ENCODE measurements at places on chromosomes 16 and 17.
A peak's percentile ranks its signal among the peaks of the same experiment; 100 is the strongest.

GRCh38 chr17:65064452-65065019, 8.0 kb upstream of the GNA13 start:
- peak; percentile 33 for DNase-seq

DNA sequence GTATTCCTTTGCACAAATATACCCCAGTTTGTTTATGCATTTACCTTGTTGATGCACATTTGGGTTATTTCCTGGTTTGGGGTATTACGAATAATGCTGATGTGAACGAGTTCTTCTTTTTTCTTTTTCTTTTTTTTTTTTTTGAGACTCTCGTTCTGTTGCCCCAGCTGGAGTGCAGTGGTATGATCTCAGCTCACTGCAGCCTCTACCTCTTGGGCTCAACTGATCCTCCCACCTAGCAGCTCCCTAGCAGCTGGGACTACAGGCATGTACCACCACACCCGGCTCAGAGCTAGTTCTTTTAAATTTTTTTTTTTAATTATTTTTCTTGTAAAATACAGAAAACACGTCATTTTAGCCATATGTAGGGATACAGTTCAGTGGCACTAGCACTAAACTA, 14.1 kb downstream of the RAB40C start:
- DNase-seq: no peak

GRCh38 chr16:8961811-8962390, 1.8 kb downstream of the USP7 start:
- DNase-seq: no peak

DNA sequence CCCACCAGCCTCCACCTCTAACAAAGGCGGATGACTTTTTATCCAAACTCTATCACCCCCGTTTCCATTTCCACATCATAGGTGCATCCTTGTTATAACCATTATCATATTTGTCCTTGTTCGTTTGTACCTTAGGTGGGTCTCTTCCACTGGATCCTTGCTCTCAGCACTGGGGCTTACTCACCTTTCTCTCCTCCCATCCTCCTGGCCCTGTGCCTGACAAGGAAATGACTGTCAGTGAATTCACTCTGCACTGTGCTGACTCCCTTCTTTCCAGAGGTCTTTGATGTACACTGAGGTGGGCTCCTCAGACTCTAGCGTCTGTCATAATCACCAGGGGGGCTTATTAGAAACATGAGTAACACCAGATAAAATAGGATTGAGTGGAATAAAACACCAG, 3.1 kb downstream of the GSG1L2 start:
- DNase-seq: no peak

DNA sequence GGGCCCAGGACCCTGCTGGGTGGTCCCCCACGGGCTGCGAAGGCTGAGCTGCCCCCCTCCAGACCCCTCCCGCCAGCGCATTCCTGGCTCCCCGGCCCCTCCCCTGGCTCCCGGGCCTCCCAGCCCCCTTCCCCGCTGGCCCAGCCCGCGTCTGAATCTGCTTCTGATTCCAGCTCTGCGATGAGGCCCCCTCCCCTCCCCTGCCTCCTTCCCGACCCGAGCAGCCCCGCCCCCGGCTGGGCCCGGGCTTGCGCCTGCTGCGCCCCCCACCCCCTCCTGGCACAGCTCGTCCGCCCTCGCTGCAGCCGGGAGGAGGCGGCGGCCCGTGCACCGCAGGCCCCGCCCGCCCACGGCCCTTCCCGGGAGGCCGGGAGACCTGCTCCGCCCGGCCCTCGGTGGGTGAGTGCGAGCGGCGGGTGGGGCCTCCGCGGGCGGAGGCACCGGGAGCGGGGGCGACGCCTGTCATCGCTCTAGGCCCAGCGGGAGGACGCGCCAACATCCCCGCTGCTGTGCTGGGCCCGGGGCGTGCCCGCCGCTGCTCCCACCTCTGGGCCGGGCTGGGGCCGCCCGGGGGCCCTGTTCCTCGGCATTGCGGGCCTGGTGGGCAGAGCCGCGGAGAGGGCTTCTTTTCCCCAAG, at the start of gene NTN3:
NTN3 (plus strand) TSS at position 282 of the 637 bp plus-strand sequence. CDS start 405 bp downstream, outside the sequence.
- DNase-seq: no peak

DNA sequence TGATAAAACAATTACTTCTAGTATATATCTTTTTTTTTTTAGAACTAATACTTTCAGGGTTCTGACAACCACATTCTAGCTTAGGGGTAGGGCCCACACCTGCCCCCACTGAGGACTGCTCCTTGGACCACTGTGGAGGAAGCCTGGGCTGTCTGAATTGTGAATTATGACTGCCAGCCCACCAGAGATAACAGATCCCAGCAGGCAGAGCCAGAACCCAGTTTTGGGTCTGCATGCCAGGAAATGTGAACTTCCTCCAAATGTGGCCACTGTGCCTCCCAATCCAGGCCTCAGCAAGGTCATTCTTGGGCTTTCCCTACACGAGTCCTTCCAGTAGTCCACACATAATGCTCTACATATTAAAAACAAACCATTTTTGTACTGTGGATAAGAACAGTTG, 15.9 kb downstream of the VEZF1 start:
- DNase-seq: no peak

DNA sequence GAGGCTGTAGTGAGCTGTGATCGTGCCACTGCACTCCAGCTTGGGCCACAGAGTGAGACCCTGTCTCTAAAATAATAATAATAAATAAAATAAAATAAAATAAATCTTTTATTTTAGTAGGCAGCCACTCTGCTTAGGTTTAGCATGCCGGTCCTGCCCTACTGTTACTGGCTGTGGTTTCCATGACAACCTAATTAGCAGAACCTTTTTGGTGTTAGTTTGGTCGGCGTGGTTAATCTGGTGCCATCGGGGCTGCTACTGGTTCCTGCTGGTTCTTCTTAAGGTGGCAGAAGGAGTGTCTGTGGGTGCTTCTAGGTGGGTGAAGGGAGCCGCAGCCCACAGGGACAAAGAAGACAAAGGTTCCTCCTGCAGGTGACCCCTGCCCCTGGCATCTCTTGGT, 37.8 kb upstream of the CBX4 start:
- no peak for DNase-seq

All from suppressor macrophage treated with lipopolysaccharide for 4 hours (primary cell).